M059J (cell line): ENCODE measurements at places on chromosomes 2 and 18.

- peak; percentile 96 for DNase-seq
Observed at GRCh38 chr2:120134263-120134662, 88.9 kb downstream of the TMEM185B start.

DNA sequence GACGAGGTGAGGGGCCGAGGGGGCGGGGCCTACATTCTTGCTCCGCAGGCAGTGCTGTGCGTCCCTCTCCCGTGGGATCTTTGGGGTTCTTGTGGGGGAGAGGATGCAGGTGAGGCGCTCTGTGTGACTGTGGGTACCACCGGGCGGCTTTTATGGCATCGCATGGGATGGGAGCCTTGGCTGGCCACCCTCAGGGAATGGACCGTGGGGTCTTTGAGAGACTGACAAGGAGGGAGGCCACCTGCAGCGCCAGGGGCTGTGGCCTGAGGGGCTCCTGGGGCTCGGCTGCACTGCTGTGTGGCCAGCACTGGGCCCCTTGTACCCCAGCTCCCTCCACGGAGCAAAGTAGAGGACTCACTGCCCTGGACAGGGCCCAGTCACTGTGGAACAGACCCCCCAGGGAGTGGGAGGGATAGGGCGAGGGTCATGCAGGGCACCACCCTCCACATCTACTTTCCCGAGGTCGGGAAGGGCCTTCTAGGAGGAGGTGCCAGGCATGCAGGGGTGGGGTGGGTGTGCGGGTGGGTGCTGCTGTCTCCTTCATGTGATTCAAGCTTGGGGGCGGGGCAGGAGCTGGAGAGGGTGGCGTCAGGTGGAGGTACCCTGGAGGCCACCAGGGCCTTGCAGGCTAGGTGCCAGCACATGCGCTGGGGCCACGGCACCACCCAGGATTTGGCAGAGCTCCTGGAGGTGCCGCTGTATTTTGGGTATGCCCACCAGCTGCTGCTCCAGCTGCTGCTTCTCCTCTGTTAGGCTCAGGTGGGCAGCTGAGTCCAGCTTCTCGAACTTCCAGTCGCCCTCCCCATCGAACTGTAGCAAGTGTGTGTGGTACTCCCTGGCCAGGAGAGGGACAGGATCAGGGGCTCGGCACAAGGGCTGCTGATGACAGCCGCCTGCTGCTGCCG lies 1072.4 kb downstream of the RPIA start:
- no peak for DNase-seq

GRCh38 chr2:147441182-147441581 lies 403.6 kb upstream of the ACVR2A start:
- DNase-seq = no peak

DNA sequence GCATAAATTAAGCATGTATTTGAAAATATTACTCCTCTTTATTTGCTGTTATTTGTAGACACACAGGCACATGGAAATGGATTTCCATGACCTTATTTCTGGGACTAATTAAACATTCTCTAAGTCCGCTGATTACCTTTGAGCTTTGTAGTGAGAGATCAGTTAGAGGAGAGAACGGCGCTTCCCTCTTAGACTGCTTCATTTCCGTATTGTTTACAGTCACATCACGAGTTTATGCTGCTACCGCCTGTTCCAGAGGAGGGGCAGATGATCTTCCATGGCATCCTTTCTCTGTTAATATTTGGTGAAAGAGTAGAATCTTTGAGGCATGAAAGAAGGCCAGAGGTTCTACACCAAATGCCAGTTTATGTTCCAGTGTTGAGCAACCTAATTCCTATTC lies 404.4 kb downstream of the TRIB2 start:
- no peak for DNase-seq

GRCh38 chr18:33720133-33720532 lies 142.1 kb downstream of the ASXL3 start:
- no peak for DNase-seq

DNA sequence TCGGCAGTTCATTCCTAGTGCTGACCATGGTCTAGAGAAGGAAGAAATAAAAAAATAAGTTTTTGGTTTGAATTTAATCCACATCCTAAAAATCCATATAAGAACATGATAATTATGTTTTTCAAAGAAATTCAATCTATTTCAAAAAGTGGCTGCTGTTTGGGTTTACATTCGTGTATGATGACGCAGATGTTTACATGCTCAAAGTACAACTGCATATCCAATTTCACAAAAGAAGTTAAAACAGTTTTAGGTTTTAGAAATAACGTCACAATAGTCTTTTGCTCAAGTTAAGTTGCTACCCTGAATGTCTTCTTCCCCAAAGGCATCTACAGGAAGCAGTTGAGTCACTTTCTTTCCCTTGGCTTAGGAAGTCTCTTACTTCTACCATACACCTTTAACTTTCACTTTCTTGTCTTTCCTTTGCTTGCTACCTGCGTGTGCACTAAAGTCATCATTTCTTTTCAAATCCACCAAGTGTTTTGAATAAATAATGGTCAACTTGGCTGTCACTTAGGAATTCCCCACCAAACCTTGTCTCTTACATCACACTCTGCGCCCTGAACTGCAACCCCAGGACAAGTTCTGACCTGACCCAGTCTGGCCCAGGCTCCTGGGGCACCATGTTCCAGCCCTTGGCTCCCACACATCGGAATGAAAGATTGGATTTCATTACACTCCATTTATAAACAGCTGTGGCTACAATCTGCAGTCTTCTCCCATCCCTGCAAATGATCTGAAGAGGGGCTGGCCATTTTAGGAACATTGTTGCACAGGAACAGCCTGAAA lies 28.4 kb downstream of the FAM237A start:
- DNase-seq = peak; percentile 3

DNA sequence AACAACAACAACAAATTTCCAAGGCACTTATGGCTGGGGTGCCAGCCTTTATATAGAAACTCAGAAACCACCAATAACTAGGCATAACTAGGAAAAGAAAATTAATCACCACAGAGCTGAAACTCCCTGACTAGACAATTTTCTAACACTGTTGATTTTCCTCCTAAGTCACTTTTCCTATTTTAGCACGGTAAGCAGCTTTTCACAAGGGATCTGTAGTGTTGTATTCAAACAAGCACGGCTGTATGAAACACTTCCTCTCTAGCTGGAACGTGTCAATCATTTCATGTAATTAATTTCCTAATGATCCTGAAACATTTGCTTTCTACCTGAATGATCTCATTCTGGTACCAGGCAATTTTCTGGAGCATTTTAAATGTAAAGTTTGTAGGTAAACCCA lies 645.0 kb downstream of the IRS1 start:
- DNase-seq = no peak

DNA sequence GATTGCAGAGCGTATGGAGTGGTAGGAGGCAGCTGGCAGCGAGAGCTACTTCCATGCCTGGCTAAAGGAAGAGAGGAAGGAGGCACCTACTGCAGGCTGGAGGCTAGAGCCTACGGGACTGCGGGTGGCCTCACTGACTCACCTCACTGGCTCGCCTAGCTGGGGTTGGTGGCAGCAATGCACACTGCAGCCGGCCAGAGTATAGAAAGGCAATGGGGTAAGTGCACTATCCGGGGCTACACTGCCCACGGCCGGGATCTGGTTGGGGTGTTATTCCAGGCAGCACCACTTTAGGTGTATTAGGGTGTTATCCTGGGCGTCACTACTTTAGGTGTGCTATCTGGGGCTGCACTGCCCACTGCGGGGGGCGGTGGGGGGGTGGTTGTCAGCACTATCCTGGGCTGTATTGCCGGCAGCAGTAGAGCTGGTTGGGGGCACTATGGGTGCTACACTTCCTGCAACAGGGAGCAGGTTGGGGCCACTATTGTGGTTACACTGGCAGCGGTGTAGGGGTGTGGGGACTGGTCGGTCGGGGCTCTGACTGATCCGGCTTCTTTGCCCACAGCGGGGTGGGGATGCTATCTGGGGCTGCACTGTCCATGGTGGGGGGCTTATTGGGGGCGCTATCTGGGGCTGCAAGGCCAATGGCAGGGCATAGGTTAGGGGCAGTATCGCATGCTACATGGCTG lies 33.3 kb upstream of the ANKRD62 start:
- DNase-seq = peak; percentile 56

- DNase-seq = peak; percentile 24
Observed at GRCh38 chr2:236284208-236284607, 20.0 kb upstream of the ASB18 start.
